Activated T-helper 1 cell treated with anti-CD3 and anti-CD28 coated beads, Interleukin-2, amount 50 U/mL, for 16 hours (primary cell): ENCODE measurements at places on chromosomes 13 and 19.

GRCh38 chr13:46401432-46401831 lies 14.4 kb upstream of the RUBCNL start:
- DNase-seq: no peak

DNA sequence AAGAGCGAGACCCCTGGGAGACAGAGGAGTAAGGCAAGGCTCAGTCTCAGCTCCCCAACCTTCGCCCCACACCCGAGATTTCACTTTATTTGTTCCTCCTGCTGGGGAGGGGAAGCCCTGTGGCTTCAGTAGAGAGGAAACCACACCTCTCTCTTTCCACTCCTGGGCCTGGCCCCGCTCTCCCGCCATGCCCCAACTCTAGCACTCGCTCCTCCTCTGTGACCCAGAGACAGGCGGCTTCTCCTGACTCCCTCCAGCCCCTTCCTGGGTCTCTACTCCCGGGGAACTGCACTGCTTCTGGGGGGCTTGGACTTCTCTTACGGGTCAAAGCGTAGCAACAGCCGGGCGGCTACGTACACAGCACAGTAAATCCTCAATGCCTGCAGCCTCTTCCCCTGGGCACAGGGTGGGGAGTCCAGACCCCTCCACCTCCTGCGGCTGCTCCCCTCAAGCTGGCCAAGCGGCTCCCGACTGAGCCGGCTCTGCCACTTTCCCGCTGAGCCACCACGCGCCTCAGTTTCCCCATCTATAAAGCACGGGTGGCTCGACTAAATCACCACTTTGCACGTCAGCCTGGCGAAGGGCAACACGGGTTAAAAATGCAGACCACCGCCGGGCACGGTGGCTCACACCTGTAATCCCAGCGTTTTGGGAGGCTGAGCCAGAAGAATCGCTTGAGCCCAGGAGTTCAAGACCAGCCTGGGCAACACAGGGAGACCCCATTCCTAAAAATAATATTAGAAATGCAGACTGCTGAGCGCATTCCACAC lies 1.4 kb downstream of the RNF126 start:
- peak; percentile 39 for DNase-seq

- no peak for DNase-seq
Measured at GRCh38 chr13:44078806-44079376, 199.2 kb downstream of the LACC1 start.

DNA sequence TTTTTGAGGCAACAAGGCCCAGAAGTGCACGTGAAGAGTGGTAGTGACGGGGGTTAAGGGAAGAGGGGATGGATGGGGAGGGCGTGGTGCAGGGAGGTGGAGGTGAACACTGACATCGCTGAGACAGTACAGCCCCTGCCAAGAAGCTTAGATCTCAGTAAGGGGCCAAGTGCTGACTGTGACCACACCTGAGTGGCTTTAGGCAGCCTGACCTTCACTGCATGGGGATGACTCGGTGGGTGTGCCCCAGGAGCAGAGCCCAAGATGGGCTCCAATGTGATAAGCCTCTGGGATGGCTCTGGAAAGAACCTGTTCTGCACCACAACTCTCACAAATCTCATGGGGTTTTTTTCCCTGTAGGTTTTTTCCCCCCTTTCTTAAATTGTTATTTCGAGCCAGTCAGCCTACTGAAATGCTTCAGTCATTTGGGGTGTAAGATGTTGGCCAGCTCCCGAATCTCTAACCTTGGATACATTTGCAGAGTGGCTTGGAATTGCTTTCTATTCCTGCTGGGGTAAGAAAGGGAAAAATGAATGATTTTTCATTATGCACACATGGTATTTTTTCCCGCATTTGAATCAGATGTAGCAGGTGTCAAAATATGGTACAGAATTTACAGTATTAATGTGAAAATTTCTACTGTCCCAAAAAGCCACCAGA lies 165.0 kb downstream of the TM9SF2 start:
- no peak for DNase-seq

- DNase-seq: no peak
Measured at GRCh38 chr13:24699541-24699940, 19.3 kb downstream of the ATP12A start.

DNA sequence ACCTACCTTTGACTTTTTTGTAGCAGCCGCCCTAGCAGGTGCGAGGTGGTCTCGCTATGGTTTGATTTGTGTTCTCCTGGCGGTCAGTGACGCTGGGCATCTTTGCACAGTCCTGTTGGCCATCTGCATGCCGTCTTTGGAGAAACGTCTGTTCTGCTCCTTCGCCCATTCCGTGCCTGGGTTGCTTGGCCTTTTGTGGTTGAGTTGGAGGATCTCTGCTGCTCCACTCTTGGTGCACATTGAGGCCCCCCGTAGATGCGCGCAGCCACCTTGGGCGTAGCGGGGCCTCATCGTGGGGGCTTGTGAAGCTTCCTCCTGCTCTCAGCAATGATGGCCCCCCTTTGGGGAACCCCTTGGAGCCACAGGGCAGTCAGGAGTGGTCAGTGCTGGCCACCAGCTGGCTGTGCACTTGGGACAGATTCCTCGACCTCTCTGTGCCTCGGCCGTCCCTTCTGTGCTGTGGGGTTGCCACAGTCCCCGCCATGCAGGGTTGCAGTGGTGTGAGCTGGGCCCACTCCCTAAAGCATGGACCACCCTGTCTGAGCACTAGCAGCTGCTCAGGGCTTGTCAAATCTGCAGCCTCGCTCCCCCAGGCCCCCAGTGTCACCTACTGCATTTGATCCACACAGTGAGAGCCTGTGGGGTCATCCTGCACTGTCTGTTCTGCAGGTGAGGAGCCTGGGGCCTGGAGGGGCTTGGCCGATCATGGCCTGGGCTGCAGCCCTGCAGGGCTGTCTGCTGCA lies 170.8 kb downstream of the KDM4B start:
- no peak for DNase-seq

DNA sequence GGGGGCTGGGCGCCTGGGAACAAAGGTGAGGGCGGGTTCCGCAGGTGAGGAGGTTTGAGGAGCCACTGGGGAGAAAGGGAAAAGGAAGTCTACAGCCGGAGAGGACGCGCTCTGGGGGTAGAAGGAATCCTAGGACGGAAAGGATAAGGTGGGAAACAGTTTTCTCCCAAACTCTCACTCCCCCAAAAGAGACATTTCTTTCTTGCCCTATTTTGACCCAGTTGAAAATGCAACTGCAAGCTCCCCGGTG lies 651 bp upstream of the POLR1D start:
- DNase-seq: no peak

DNA sequence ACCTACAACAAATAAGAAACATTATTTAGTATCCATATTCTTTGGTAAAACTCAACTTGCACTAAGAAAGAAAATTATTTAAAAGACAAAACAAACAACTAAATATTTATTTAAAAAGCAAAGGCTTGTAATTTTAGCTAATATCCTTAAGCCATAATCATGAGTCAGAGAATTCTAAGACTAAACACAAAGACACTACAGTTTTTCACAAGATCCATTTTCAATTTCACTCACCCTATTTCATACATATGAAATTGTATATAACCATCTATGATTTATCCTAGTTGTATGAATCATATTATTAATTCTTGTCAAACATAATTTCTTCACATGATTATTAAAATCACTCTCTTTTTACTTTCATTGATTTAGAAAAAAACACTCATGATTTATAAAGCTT lies 64.3 kb downstream of the MICU2 start:
- DNase-seq: no peak

GRCh38 chr19:4376991-4377781 lies 23.2 kb downstream of the SH3GL1 start:
- no peak for DNase-seq

DNA sequence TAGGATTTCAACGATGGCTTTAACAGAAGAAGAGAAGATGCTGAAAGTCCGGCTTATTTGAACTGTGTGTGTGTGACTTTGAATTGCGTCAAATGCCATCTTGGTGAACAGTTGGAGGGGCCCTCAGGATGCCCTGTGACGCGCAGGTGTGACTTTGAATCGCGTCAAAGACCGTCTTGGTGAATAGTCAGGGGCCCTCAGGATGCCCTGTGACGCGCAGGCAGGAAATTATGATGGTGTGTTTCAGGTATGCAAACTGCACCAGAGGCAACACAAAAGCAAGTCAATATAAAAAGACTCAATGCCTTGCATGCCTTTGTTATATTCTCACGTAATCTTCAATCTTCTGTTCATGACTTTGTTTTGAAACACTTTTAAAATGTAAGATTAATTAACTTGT lies 29.2 kb downstream of the ATP11A start:
- no peak for DNase-seq

DNA sequence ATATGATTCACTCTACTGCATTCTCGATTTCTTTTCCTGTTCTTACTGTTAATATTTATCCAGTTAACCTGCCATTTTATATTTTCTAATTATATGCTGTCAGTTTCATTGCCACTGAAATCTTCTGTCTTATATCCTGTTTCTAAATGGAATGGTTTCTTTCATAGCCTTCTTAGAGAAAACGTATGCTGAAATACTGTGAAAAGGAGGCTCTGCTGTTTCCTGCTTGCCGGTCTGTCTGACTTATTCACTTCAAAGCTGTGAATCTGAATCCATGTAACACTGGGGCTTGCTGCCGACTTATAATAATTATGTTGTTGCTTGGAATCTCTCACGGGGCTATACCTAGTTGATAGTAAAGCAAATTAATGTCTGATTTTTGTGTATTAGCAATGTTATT lies 80.0 kb downstream of the GPR12 start:
- DNase-seq: no peak

- no peak for DNase-seq
Measured at GRCh38 chr13:95734124-95734523, 57.2 kb downstream of the DNAJC3 start.

- no peak for DNase-seq
Measured at GRCh38 chr19:3576696-3577443, 4.1 kb downstream of the HMG20B start.

DNA sequence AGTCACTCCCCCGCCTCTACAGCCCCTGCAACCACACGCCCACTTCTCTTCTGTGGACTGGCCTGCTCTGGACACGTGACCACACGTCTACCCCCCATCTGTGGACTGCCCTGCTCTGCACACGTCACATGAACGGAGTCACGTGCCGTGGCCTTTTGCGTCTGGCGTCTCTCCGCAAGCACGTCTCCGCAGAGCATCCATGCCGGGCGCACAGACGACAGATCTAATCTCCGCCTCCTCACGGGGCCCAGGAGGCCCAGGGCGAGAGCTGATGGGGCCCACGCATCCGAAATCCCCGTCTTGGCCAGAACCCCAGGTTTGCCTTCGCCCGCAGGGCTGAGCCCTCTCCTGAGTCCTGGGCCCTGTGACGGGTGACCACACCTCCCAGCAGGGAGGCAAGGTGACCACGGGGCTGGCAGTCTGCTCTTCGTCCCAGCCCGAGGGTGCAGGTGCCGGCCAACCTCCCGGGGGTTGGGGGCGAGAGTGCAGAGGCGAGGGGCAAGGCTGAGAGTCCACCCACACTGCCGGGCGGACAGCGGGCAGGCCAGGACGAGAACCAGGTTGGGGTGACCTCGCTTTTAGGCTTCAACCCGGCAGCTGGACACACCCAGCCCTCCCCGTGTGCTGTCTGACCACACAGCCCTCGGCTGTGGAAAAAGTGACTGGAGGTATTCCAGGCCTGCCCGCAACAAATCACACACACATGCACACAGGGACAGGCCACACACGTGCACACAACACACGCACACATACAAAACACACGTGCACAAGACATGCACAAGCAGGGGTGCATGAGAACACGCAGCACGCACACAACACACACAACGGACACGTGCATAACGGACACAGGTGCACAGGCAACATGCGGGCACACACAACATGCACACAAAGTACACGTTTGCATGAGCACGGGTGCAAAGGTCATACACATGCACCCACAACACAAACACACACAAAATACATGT lies 3.9 kb downstream of the SBNO2 start:
- DNase-seq: no peak

- no peak for DNase-seq
Measured at GRCh38 chr13:44312834-44313551, 60.6 kb upstream of the SERP2 start.

DNA sequence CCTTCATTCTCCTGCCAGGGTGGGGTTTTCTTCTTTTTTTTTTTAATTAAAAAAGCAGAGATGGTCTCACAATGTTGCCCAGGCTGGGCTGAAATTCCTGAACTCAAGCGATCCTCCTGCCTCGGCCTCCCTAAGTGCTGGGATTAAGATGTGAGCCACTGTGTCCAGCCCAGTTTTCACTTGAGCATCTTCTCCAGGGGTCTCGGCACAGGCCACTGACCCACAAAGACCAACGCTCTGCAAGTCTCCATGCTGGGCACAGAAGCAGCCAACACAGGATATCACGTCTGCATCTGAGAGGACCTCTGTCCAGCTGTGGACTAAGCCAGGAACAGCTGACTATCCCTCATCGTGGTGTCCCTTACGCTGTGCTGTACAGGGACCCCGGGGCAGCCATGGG lies 9.5 kb upstream of the TMEM86B start:
- DNase-seq: no peak

- DNase-seq: no peak
Measured at GRCh38 chr13:73991884-73992283, 142.3 kb downstream of the KLF12 start.
